ENCODE measurements at places on chromosomes 7 and 10. TPM values are rescaled to one million over a fixed set of nuclear protein-coding genes. Genes with fewer than 3 reads are reported as not detected.

GRCh38 chr10:16995867-16996529 is 133.6 kb downstream of the CUBN start:
- H3K27me3 ChIP-seq: no peaks in the 10 kb centered on the region
- no peak overlapping the region for H3K4me3 ChIP-seq

PKD2L1 gene
- 2.1 TPM for total RNA-seq

GRCh38 chr10:132196178-132197113 is 9.7 kb downstream of the DPYSL4 start:
- peak; percentile 48 for DNase-seq
- no peaks in the 10 kb centered on the region for H3K36me3 ChIP-seq
- H3K4me3 ChIP-seq: no peak overlapping the region
- H3K4me1 ChIP-seq: no peaks in the 10 kb centered on the region
- no peak overlapping the region for H3K27ac ChIP-seq

- H3K4me1 ChIP-seq: no peaks in the 10 kb centered on the region
- no peaks in the 10 kb centered on the region for H3K27me3 ChIP-seq
- H3K4me3 ChIP-seq: no peak overlapping the region
- no peak overlapping the region for H3K27ac ChIP-seq
Measured at GRCh38 chr10:62511656-62512055, 137.5 kb downstream of the ZNF365 start.

GRCh38 chr7:7970237-7970530 is 1.6 kb downstream of the GLCCI1 start:
- H3K36me3 ChIP-seq: no peaks in the 10 kb centered on the region
- H3K27ac ChIP-seq: peak overlapping the region; percentile 59
- DNase-seq: no peak
- no peaks in the 10 kb centered on the region for H3K27me3 ChIP-seq

ADAMTS14 gene
- 0.55 TPM for total RNA-seq

Data from upper lobe of right lung (tissue), 1 donor.